ENCODE measurements at places on chromosomes 3 and 15. TPM values are rescaled to one million over a fixed set of nuclear protein-coding genes. Genes with fewer than 3 reads are reported as not detected.

Gene NANOGP8
- total RNA-seq, result not detected

GRCh38 chr15:38066612-38067011, 132.2 kb downstream of the TMCO5A start:
- no peaks in the 10 kb centered on the region for H3K4me1 ChIP-seq
- no peak for DNase-seq
- no peak overlapping the region for H3K27ac ChIP-seq

DNA sequence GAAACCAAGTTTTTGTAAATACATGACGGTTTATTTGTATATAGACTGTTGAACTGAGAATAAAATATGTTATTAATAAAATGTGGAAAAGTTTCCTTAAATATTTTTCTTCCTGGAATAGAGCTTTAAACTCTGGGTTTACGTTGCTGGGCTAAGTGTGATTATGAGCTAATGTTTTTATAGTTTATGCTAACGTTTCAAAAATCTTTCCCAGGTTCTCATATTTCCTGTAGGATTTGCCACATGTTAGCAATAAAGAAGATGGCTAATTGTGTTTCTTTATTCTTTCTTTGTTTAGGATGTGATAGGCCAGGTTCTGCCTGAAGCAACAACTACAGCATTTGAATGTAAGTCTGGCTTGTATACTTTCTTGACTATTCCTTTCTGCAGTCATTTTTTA, 7.2 kb downstream of the MAP2K5 start:
- no peaks in the 10 kb centered on the region for H3K36me3 ChIP-seq
- DNase-seq, result no peak
- peaks cover 17% of the 10 kb centered on the region for H3K4me1 ChIP-seq
- no peak overlapping the region for H3K4me3 ChIP-seq
- H3K27me3 ChIP-seq, result no peaks in the 10 kb centered on the region

Gene TMEM45A
- total RNA-seq, result 8.6 TPM

Gene ONECUT1
- 0.18 TPM for total RNA-seq

GRCh38 chr15:70318594-70319465, 221.1 kb upstream of the TLE3 start:
- H3K4me3 ChIP-seq, result no peak overlapping the region
- peaks cover 14% of the 10 kb centered on the region for H3K4me1 ChIP-seq
- H3K27ac ChIP-seq, result no peak overlapping the region
- no peaks in the 10 kb centered on the region for H3K36me3 ChIP-seq

Gene SPG11
- total RNA-seq, result 55.0 TPM

DNA sequence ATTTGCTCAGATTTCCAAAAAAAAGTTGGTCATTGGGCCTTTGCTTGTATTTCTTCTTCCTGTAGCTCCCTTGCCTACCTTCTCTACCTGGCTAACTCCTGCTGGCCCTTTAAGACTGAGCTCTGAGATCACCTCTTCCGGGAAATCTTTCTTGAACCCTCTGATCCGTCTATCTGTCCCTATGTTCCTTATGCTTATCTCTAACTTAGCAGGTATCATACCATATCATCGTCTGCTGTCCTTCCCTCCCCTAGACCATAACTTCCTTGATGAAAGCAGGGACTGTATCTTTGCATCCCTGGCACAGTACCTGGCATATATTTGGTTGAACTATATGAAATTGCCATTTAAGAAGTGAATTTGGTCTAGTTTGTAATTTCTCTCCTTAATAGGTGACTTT, 42.3 kb downstream of the PDE8A start:
- no peaks in the 10 kb centered on the region for H3K27me3 ChIP-seq
- H3K4me1 ChIP-seq, result peaks cover 22% of the 10 kb centered on the region
- H3K4me3 ChIP-seq, result no peak overlapping the region
- DNase-seq, result no peak
- H3K27ac ChIP-seq, result no peak overlapping the region

DNA sequence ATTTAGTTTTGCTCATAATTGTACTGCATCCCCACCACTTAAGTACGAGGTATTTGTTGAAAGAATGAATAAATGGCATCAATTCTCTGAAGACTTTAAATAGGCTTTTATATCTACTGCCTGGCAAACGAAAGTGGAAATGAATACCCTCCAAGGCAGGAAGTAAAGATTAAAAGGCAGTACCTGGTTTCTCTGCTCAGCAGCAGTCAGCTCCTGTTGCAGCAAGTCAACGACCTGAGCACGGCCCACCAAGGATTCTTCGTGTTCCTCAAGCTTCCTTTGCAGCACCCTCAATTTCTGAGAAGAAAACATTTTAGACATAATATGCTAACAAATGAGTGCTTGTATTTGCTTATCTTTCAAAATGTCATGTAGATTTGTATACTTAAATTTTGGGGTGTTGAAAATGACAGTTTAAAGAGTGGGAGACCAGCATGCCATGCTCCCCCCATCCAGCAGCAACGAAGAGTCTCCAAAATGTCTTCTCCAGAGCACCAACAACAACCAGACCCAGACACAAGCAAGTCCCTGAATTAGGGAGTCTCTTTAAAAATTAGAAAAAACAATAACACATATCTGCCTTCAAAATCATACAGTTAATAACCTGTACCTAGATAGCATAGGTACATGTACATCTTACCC, 31.2 kb downstream of the GOLGB1 start:
- no peak overlapping the region for H3K27ac ChIP-seq
- no peaks in the 10 kb centered on the region for H3K27me3 ChIP-seq
- no peak for DNase-seq

Gene KPNA4
- total RNA-seq, result 84.4 TPM

GRCh38 chr3:52846432-52846965, 11.7 kb upstream of the MUSTN1 start:
- no peaks in the 10 kb centered on the region for H3K27me3 ChIP-seq
- no peaks in the 10 kb centered on the region for H3K36me3 ChIP-seq
- H3K4me3 ChIP-seq, result no peak overlapping the region
- H3K4me1 ChIP-seq, result no peaks in the 10 kb centered on the region
- H3K27ac ChIP-seq, result no peak overlapping the region

- DNase-seq, result no peak
- H3K36me3 ChIP-seq, result no peaks in the 10 kb centered on the region
- H3K27ac ChIP-seq, result no peak overlapping the region
- H3K4me1 ChIP-seq, result 0 out of 2 replicates have a peak, but pooled peaks cover 5% of the 10 kb centered on the region
- no peak overlapping the region for H3K4me3 ChIP-seq
These were observed 100.8 kb downstream of the CPN2 start for GRCh38 chr3:194250098-194251002.

GRCh38 chr15:65553691-65554090, 23.4 kb downstream of the HACD3 start:
- H3K27me3 ChIP-seq, result no peaks in the 10 kb centered on the region
- H3K27ac ChIP-seq, result no peak overlapping the region
- H3K4me3 ChIP-seq, result no peak overlapping the region
- peaks cover 9% of the 10 kb centered on the region for H3K36me3 ChIP-seq
- H3K4me1 ChIP-seq, result peaks cover 10% of the 10 kb centered on the region

DNA sequence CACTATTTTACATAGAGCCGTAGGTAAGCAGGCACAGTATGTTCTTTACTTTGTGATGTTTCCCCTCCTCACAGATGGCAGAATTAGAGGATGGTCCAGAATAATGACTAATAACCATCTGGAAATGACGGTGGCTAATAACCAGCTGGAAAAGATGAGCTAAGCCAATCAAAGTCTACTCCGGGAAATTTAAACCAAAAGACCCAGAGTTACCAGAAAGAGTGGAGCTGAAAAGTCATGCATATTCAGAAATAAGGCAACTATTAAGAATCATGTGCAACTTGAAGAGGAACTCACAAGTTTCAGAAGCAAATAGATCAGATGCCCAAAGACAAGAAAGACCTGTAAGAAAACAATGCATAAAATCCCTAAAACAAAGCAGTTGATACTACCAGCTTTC, 33.6 kb downstream of the DMXL2 start:
- no peaks in the 10 kb centered on the region for H3K27me3 ChIP-seq
- H3K4me1 ChIP-seq, result no peaks in the 10 kb centered on the region
- H3K27ac ChIP-seq, result no peak overlapping the region
- no peak overlapping the region for H3K4me3 ChIP-seq
- H3K36me3 ChIP-seq, result no peaks in the 10 kb centered on the region
